ENCODE measurements at places on chromosomes 4 and X.

DNA sequence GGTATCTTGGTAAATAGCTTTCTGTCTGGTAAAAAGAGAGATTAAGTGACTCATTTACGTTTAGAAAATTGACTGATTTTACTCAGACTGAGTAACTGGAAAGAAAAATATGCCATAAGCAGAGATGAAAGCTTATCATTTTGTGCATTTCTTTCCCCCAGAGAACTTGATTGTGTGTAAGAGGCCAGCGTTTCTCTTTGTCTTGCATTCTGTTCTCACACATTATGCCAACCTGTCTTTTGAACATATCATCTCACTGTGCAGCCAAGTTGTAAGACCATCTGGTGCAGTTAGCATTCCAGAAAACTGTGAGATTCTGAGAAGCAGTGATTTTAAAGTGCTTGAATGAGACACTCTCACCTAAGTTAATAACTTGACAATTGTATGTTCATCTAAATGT lies 651.3 kb downstream of the TECRL start:
- no peak for DNase-seq

DNA sequence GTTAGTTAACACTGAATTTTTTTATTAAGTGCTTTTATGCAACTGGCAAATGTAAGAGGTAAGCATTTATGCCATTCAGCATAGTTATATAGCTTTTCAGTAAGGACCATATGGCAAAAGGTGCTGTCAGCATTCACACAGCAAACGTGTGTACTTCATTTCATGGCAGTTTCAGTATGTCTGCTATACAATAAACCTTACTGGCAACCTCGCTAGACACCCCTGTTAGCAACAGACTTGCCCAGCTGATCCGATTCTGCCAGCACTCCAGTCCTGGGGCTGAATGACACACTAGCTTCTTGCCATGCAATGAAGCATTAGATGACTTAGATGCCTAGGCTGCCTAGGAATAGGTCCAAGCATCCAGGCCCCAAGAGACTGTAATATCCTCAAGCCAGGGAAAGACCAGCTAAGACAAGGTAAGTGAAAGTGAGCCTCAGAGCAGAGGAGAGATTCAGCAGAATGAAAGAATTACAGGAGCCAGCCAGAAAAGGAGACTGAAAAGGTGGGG lies 47.3 kb upstream of the DOCK11 start:
- no peak for DNase-seq

DNA sequence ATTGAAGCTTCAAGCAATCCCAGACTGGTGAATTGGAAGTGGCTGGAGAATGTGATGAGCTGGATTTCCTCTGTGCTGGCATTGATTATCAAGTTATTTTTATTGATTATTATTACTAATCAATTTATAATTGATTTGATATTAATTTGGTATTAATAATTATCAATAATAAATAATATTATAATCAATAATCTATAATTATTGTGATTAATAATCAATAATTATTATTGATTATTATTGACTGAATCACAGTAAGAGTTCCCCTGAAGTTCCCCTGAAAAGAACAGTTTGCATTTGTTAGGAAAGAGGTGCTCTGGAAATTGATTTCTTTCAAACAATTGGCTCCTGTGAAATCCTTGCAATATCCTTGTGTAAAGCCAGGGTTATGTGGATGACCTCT lies 7.5 kb upstream of the FAM9A start:
- no peak for DNase-seq

DNA sequence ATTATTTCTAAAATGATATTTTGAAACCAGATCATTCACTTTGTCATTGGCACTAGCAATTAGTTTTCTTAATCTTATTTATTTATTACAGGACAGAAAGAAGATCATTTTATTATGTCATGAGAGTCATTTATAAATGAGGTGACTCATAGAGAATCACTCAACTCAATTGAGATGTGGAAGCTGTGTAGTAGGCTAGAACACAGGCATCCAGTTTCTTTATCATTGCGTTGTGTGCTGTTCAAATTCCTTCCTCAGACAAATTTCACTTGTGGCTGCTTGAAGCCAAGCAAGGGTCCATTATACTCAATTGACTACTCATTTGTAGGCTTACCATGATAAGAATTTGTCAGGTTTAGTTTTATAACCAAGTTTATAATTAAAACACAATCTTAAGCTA lies 87.6 kb downstream of the MRPL1 start:
- DNase-seq, result no peak

DNA sequence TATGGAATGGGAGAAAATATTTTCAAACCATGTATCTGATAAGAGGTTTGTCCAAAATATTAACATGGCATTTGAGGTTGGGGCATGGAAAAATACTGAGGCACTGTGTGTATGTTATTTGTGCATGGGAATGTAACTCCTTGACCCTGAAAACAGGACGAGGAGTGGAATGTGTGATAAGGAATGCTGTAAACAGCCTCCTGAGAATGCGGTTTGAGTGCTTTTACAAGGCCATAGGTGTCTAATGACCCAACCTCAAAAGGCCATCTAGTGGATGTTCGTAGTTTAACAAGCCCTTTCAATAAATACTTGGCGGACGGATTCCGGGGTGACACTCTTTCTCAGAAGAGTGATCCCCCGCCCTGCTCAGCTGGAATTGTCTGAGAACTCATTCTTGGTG lies 162.9 kb upstream of the USP9X start:
- no peak for DNase-seq

GRCh38 chrX:132497432-132497831 lies 8.6 kb upstream of the MBNL3 start:
- DNase-seq, result no peak

GRCh38 chr4:126233483-126233882 lies 918.7 kb downstream of the FAT4 start:
- no peak for DNase-seq

- no peak for DNase-seq
Measured at GRCh38 chr4:108950158-108950915, 187.5 kb upstream of the ETNPPL start.

DNA sequence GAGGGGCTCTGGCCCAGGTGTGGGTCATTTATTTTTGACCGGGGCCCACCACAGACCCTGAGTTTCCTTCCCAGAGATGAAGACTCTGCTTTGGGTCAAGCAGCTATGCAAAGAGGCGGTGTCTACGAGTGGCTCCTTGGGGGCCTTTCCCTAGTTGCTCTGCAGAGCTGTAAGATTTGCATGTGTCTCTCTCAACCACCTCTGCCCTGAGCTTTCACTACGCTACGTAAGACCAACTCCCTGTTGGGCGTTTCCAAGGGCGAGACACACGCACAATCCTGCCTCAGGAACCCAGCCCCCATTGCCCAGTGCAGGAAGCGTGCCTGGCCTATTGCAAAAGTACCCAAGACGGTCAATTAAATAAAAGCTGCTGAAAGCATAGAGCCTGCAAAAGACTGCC lies 10.0 kb upstream of the ANOS1 start:
- DNase-seq, result no peak

DNA sequence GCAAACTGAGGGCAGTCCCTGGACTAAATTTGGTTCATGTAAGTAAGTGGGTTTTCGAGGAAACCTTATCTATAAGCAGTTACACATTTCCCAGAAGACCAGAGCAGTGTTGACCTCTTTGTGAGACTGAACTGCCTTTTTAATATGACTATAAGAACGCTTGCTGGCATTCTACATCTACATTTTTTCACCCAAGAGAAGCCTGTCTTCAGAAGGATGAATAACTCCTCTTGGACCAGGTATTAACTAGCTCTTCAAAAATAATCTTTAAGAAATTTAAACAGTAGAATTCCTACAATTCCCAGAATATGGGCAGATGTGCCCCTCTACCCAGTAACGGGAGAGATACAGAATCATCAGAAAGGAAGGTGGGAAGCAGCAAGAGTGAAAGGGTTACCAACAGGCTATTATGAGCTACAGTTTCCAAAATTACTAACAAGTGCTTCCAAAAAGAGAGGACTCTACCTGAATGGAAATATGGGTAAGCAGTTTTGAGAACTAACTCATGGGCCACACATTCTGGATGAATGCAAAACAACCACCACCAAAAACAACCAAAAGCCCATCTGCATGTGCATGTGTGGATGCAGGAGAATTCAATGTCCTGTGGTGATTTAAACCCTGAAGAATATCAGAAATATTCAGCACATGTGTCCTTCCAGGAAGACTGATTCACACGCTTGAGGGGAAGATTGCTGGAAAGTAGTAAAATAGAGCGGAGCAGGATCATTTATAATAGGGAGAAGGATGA lies 17.4 kb downstream of the BBS12 start:
- no peak for DNase-seq

GRCh38 chrX:55011294-55011693 lies 11.1 kb downstream of the APEX2 start:
- no peak for DNase-seq

- no peak for DNase-seq
Measured at GRCh38 chr4:27592738-27593137, 732.1 kb downstream of the STIM2 start.

- no peak for DNase-seq
Measured at GRCh38 chr4:22430626-22431025, 85.2 kb downstream of the ADGRA3 start.

GRCh38 chr4:3522326-3522640 lies 9.9 kb downstream of the LRPAP1 start:
- DNase-seq, result no peak

DNA sequence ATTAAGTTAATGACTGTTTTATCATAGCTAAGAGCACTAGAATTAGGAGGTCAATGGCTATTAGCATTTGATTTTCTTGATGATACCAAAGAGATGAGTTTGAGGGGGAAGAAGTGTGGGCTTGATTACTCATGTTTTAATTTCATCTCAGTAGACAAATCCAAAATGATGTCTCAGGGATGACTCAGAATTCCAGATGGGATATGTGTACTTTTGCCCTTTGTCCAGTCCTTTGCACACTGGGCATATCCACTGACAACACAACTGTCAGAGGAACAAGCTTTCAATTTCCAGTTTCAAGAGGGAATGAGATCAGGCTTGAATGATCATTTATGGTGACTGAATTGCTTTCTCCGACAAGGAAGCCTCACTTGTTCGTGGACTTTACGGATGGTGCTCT lies 325.3 kb upstream of the FTHL17 start:
- no peak for DNase-seq

DNA sequence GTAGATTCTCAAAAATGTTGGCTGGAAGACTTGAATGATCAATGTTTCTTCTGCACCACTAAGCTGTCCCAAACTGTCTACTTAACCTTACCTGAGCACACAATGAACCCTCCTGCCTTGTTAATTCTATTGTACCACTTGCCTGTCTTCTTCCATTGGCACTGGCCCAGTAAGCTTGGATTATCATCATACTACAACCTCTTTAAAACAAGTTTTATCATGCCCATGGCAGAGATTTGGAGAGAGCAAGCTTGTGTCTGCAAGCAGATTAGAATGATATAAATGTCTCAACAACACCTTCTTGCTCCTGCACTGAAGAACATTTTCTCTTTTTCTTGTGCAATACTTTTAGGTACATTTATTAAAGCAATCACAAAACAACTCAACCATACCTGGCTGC lies 74.0 kb upstream of the VMA21 start:
- no peak for DNase-seq

- no peak for DNase-seq
Measured at GRCh38 chr4:169246279-169246678, 24.5 kb downstream of the SH3RF1 start.

DNA sequence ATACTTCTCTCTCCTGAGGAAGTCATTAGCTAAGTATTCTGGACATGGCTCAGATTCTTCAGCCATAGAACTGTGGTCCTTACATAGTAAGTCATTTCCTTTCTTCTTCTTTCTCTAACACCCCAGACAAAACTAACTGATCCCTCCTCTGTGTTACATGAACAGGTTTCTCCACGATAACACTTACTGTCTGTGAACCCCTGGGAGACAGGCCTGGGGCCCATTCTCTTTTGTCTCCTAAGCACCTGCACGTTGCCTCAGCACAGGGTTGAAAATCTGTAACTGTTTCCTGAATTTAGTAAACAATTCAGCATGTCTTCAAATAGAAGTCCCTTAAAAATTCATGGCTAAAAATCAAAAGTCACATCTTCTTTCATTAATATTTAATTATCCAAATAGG lies 24.7 kb downstream of the APBB2 start:
- no peak for DNase-seq

All from thoracic aorta (tissue), 2 donors.